ENCODE measurements at places on chromosomes 2 and 18.

- DNase-seq = no peak
These were observed 364.5 kb downstream of the PARD3B start for GRCh38 chr2:204909791-204910190.

- no peak for DNase-seq
These were observed 33.2 kb upstream of the CCDC88A start for GRCh38 chr2:55452879-55453278.

GRCh38 chr18:34461266-34461665 lies 236.6 kb upstream of the NOL4 start:
- no peak for DNase-seq

DNA sequence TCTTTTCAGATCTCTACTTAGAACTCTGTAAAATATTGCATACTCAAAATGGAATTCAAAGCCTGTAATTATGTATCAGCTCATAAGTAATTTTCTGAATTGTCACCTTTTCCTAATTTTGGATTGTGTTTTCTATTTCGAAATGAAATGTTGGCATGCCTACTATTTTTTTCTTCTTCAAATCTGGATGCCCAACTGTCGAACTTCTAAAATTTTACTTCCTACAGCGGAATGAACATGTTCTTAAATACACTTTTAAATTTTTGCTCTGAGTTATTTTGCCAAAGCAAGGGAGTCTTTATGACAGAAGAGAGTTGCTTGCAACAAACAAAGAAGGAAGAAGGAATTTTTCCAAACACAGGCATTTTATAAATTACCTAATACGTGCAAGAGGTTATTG lies 336.0 kb downstream of the ADCYAP1 start:
- no peak for DNase-seq

DNA sequence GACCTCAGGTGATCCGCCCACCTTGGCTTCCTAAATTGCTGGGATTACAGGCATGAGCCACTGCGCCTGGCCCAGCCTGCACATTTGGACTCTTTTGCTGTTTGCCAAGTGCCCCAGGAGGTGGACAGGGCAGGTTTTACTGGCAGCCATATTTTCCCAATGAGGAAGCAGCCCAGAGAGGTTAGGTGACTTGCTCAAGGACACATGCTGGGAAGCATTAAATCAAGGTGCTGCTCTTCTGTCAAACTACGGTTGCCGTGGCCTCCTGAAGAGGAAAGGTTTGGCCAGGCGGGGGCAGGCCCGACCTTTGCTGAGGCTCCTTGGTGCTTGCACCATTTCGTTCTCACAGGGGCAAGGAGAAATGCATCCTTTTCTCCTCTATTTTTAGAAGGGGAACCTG lies 44.0 kb downstream of the DNMT3A start:
- DNase-seq = no peak

- no peak for DNase-seq
These were observed 107.7 kb downstream of the INHBB start for GRCh38 chr2:120453635-120453998.

DNA sequence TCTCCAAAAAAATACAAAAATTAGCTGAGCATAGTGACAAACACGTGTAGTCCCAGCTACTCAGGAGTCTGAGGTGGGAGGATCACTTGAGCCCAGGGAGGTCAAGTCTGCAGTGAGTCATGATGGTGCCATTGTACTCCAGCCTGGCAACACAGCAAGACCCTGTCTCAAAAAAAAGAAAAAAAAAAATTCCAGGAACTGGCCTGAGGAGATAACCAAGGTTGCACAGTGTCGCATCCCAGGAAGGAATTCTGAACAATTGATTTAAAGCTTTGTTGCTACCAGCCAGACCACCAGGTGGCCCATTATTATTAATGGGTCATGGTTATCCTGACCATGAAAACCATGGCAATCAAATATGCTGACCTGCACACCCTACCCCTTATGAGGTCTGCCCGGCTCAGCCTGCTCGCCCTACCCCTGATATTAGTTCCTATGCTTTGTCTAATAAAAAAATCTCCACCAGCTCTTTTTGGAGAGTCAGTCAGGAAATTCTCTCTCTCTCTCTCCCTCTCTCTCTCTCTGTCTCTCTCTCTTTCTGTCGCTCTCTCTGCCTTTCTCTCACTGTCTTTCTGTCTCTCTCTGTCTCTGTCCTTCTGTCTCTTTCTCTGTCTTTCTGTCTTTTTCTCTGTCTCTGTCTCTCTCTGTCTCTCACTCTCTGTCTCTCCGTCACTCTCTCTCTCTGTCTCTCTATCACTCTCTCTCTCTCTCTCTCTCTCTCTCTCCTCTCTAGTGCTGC lies 73.7 kb downstream of the NCAPH start:
- DNase-seq = no peak

- DNase-seq = no peak
These were observed 213.8 kb upstream of the HAAO start for GRCh38 chr2:43005975-43006833.

DNA sequence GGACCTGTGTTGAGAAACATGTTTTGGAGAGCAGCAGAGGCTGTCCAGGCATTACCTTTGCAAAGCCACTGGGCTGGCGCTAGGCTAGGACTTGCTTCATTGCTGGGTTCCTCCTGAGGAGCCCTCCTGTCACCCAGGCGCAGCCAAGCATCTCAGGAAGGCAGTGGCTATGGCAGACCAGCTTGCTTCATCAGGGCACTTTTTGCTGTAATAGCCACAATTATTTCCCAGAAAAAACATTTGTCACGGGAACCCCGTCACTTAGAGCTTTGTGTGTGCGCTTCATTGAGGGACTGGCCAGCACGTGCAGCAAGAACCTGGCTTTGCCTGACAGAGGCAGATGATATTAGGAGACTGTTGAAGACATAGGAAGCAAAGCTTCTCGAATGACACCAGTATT lies 36.4 kb downstream of the SLC20A1 start:
- DNase-seq = no peak

GRCh38 chr2:236238751-236239150 lies 25.5 kb downstream of the ASB18 start:
- no peak for DNase-seq

- DNase-seq = peak; percentile 42
These were observed 159.6 kb upstream of the SIX2 start for GRCh38 chr2:45168711-45169338.

GRCh38 chr2:200379481-200380090 lies 73.1 kb downstream of the SPATS2L start:
- peak; percentile 68 for DNase-seq

DNA sequence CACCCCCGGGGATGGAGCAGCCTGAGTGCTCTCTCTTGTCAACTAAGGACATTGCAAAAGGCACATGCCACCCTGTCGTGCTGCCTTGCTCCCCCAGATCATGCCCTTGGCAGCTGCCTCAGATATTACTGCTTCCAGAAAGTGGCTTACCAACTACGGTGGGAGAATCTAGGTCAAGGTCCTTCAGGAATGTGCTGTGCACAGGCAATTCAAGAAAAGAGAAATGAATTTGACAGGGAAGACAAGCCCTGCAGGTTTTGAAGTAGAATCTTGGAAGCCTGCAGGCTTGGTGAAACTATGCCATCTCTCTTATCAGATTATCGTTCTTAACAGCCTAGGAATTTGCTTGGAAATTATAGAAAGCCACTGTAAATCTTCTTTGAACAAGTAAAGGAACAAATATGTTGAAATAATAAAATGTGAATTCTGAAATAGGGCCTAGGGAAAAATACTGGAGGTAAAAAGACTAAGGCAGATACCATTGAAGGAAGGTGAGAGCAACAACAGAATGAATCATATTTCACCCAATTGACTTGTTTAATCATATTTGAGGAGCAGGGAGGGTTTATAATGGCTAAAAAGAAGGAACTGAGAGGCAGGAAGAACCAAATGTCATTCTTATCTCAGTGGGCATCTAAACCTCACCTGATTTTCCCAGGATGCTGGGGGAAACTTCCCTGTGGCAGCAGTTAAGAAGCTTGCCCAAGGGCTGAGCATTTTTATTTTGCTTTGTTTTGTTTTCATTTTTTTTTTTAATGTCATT lies 94.0 kb upstream of the GLS start:
- DNase-seq = no peak

DNA sequence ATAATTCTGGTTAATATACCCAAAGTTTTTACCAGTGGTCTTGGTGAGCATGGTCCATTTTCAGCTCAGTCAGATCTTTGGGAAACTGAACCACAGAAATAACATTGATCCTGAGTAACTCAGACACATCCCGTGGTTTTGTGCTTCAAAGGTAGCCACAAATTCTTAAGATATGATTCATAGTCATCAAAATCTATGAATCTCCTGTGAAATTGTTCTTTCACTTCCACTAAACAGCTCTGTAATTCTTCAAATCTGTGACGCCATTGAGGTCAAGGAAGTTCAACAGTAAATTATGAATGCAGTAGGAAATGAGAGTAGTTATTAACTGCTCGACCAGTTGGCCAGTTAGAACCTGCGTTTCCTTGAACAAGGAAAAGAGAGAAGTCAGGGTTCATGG lies 147.3 kb downstream of the IRS1 start:
- no peak for DNase-seq

GRCh38 chr2:48548840-48549239 lies 18.9 kb downstream of the STON1 start:
- no peak for DNase-seq

GRCh38 chr18:37332628-37333420 lies 232.8 kb downstream of the CELF4 start:
- DNase-seq = no peak

DNA sequence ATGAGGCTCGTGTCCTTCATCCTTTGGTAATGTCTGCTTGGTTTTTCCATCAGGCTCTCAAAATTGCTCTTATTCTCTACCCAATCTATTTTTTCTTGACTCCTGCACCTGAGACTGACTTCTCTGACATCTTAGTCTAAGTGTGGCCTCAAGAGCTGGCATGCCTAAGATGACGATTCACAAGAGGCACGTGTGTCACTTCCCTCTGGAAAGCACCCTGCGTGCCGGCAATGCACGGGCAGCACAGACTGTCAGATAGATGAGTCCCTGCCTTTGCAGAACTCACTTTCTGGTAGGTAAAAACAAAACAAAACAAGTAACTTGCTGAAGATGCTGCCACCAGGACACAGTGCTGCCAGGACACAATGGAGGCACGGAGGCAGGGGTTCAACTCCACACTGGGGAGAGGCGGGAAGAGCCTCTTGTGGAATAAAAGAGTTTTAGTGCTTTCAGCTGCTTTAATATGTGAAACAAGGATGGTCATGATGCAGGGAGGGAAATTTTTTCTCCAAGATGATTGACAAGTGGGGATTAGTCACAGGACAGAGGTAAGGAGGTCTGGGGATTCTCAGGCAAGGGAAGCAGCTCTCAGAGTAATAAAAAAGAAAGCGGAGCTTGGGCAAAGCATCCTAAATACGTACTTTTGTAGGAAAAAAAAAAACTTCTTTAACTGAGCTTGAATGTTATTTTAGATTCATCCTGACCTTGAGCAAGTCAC lies 27.3 kb downstream of the CYB5A start:
- DNase-seq = no peak

- DNase-seq = no peak
These were observed 109.0 kb upstream of the KCNJ3 start for GRCh38 chr2:154589514-154589913.

DNA sequence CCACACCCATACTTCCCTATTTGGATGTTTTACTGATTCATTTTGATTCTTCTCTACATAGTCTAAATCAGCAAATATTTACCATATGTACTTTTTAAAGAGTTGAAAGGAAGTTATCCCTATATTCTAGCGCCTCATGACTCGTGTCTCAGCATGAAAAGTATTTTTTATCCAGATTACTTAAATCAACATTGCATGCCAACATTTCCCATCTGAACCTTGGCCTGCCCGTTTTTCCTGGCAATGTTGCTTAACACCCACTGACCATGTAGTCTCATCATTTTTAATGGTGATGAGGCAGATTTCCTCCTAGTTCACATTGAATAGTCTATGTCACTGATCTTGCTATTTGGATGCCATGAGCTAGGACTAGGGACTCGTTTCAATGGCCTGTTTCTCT lies 13.2 kb upstream of the SCYGR5 start:
- no peak for DNase-seq

DNA sequence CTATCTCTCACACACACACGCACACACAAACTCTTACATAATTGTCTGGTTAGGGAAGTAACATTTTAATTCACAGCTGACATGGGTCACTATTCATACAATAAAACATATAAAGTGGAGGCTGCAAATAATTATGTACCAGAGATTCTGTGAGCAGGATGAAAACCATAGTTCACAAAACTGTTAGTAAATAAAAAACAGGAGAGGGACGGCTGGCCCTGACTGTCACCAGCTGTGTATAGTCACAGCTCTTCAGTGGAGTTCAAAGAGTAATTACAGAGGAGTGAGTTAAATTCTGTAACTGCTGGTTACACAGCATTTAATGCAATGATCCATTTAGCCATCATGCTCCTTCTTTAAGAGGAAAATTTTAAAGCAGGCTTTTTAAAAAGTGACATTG lies 76.9 kb downstream of the NRXN1 start:
- DNase-seq = peak; percentile 18

DNA sequence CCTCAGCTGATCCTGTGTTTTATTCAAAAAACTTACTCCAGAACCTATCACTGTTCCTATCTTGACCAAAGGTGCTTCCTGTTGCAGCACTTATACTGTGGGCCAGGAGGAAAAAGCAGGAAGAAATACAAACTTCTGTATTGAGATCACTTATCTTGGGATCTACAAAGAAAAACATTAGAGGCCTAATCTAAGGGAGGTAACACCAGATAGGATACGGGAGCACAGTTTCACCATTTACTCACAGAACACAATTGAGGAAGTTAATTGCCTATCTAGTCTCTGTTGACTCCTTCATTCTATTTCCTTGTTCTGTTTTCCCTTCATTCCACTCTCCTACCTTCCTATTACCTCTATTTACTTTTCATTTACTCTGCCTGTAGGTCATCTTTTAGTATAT lies 287.2 kb upstream of the LINC00305 start:
- DNase-seq = no peak

- no peak for DNase-seq
These were observed 217.0 kb downstream of the OSR1 start for GRCh38 chr2:19141234-19142004.

- DNase-seq = no peak
These were observed 449.4 kb downstream of the NBAS start for GRCh38 chr2:15111718-15112117.

- DNase-seq = no peak
These were observed 203.5 kb upstream of the TWIST2 start for GRCh38 chr2:238644095-238645081.

DNA sequence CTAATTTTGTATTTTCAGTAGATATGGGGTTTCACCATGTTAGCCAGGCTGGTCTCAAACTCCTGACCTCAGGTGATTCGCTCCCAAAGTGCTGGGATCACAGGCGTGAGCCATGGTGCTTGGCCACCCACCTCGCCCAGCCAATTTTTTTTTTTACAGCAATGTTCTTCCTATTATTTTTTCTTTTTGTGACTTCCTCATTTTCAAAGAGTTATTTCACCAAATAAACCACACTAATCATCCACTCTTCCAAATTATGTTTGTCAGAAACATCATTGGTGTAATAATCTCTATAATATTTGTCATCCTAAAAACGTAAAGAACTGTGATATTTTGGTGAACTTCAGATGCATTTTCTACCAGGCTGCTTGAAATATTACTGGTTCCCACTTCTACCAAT lies 16.3 kb upstream of the PDCL3 start:
- DNase-seq = no peak

- no peak for DNase-seq
These were observed 51.7 kb upstream of the ACVR2A start for GRCh38 chr2:147792966-147793617.

All from NCI-H345 (cell line).